Activated CD4-positive, alpha-beta memory T cell treated with anti-CD3 and anti-CD28 coated beads, Interleukin-2, amount 10 ng/mL, durations not matched to agents 7 days and 5 days (primary cell): ENCODE measurements at places on chromosomes 12 and 14.

DNA sequence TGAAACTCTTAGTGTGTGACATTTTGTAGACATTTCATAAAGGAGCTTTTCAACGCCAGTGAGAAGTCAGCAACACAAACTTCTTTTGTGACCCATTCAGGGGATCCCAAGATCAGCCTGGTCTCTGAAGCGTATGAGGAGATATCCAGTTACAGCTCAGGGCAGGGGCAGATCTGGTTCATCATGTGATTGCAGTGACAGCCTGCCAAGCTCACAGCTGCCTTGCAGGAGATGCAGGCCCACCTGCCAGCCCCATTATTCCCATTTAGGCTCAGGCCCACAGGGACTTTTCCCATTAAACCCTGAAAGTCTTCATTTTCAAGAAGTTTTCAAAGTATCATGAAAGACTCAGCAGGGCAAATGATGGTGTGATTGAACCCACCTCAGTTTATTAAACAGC is 38.3 kb downstream of the SRGAP1 start:
- no peak for DNase-seq

DNA sequence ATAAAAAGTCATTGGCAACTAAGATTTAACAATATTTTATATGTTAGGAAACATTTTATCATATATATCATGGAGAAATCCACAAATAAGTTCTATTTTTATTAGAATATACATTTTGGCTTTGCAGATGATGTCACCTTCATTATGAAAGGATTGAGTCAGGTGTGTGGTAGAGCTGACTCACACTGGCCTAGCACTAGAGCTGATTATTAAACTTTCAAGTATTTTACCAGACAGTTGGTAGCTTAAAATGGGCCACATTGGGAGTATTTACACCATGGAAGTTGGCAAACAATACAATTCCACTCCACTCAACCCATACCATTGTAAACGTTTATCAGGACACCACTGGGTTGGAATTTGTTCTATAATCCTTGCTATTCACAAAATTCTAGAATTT is 1036.6 kb downstream of the TRHDE start:
- no peak for DNase-seq

DNA sequence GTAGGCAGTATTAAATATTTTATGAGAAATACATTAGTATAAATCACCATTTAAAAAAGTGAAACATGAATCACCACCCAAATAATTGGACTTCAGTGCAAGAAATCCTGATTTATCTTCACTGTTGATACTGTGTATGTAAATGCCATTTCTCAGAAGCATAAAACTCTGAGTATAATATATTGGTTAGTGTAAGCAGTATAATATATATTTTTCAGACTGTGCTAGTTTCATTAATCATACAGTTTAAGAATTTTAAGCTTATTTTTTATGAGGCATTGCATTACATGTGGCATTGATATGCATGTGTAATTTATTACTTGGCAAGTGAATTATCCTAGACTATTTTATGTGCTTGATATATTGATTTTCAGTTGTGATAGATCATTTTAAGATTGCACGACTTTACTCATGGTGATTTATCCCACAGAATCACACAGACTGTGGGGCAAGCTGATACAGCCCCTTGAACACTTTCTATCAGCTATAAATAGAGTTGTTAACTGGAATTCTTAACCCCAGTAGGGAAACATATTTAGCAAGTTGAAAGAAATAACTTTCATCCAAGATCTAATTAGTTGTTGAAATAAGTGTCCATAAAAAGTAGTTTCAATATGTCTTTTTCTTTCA is 403.5 kb downstream of the RPL10L start:
- DNase-seq, result no peak

DNA sequence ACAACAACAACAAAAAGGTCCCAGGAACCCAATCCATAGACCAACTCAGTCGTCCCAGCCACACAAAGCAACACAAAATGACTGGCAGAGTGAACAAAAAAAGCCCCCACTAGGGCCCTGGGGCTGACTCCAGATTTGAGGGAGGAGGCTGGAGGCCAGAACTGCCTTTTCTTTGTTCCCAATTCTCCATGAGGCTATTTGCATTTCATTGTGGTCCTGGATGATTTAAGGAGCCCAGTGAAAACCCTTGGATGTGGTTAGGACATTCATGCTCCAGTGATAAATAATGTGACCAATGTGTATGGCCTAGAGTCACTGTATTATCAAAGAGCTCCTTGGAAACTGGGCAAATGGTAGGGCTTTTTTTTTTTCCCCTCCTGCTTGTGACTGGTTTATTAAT is 192.9 kb downstream of the NUAK1 start:
- no peak for DNase-seq

DNA sequence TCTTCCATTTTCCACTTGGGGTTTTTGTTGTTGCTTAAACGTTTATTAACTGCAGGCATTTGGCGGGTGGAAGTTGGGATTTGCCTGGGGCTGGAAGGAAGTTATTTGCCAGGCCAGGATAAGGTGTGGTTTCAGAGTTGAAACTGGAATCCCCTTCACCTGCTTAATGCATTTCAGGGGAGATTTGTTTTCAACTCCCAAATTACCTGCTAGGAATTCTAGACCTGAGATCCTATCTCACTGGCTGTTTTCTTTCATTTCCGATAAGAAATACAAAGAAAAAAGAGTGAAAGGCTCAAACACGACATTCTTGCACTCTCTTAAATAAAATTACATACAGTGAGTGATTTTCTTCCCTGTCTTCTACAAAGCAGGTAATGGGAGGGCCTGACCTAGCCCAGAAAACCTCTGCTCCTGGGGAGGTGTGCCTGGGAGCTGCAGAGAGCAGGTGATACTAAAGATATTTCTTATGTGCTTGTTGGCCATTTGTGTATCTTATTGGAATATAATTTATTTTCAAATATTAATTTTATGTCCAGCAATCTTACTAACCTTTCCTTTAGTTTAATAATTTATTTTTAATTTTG is 278.2 kb downstream of the ZFP36L1 start:
- no peak for DNase-seq

DNA sequence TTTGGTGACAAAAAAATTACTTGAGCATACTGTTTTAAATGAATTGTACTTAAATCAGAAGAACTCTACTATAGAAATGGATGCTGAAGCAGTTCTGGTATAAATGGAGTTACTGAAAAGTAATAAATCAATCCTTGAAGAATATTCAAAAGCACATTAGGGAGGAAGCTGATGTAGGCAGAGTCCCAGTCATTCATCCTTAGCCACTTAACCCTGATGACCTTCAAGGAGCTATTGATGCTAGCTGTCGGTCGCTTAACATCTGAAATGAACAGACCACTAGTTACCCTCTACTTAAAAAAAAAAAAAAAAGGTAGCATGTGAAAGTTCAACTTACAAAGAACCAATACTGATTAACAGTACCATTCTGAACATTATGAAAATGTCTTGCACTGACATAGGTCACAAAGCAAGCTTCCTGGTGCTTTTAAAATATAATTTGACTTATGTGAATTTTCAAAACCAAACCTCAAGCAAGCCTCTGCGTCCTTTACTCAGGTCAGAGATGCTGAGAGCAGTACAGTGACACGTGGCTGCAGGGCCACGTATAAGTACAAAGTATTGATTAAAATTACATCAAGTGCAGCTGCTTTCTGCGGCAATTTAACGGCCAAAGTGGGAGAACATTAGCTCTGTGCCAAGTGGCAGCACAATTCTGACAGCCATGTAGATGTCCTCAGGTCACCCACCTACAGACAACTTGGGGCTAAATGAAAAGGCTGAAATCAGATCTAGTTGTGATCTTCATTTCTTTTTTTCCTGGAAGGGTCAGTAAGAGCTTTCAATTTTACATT is 18.1 kb downstream of the PPM1H start:
- DNase-seq, result no peak

DNA sequence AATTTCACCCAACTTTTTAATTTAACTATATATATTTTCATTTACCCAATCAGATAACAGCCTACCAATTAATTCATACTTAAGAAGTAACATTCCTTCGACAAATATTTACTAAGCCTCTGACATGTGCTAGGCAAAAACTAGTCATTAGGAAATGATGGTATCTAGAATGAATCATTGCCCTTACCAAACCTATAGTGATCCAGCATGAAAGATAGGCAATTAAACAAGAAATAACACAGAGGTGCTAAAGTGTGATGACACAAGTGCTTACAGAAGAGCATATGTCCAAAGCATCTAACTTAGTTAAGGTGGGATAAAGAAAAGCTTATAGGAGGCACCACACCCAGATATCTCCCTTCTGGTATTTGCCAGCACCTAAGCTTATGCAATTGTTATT is 166.5 kb upstream of the RASSF8 start:
- no peak for DNase-seq

- DNase-seq, result no peak
Observed at GRCh38 chr14:102182190-102182589, 42.5 kb downstream of the WDR20 start.

DNA sequence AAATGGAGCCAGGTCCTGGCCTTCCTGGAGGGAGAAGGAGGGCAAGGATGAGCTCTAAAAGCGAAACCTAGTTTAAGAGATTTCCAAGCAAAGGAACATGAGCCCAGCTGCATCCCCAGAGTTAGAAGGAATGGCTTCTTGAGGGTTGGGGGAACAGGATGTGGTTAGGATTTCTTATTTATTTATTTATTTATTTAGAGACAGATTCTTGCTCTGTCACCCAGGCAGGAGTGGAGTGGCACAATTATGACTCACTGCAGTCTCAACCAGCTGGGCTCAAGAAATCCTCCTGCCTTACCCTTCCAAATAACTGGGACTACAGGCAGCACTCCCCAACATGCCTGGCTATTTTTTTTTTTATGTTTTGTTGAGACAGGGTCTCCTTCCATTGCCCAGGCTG is 25.3 kb upstream of the TMEM106C start:
- DNase-seq, result no peak

- DNase-seq, result no peak
Observed at GRCh38 chr14:93107453-93107852, 8.3 kb downstream of the ITPK1 start.

DNA sequence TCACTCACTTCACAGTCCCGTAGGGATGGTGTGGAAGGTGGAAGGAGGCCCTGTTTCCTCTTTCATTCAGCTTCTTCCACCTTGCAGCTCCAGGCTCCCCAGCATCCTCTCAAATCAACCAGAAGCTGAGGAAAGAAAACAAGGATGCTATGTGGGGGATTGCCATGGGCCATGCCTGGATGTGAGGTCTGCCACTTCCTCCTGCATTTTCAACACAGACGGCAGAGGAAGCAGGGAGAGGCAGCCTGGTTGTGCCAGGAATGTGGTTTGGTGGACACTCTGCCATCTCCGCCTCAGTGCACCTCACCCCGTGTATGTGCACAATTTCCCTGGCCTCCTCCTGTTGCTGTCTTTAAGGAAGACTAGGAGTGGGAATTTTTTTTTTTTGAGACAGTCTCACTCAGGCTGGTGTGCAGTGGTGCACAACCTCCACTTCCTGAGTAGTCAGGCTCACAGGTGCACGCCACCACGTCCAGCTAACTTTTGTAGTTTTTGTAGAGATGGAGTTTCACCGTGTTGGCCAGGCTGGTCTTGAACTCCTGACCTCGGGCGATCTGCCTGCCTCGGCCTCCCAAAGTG is 99.2 kb downstream of the SLC15A4 start:
- no peak for DNase-seq

GRCh38 chr14:51283402-51284085 is 43.5 kb downstream of the TMX1 start:
- DNase-seq, result no peak

GRCh38 chr12:14937689-14938088 is 648 bp downstream of the ERP27 start:
- DNase-seq, result no peak

DNA sequence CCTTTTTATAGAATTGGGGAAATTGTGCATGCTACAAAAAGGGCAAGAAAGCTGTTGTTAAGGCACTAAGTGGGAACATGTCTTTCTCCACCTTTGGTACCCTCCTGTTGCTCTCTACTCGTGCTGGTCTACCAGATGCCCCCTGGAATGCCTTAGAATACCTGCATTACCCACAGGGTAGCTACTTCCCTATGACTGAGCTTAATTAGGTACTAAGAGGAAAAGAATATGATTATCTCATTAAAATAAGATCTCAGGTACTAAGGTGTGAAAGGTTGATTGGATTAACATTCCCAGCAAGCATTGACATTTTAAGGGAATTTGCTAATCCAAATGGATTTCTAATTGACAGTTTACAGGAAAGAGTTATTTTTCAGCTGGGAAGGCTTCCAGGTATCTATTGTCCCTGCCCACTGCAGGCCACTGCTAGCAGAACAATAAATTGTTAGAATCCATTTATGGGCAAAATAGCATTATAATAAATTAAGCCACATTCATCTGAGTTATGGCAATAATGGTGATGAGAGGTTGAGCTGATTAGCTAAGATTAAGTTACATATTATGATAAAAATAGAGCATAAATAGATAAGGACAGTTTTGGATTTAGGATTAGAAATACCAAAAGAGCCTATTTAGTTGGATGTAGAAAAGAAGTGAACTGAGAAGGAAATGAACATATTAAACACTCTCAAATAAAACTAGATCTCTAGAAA is 67.8 kb upstream of the GRIP1 start:
- no peak for DNase-seq

GRCh38 chr12:12774791-12775190 is 10.7 kb upstream of the APOLD1 start:
- DNase-seq, result no peak

DNA sequence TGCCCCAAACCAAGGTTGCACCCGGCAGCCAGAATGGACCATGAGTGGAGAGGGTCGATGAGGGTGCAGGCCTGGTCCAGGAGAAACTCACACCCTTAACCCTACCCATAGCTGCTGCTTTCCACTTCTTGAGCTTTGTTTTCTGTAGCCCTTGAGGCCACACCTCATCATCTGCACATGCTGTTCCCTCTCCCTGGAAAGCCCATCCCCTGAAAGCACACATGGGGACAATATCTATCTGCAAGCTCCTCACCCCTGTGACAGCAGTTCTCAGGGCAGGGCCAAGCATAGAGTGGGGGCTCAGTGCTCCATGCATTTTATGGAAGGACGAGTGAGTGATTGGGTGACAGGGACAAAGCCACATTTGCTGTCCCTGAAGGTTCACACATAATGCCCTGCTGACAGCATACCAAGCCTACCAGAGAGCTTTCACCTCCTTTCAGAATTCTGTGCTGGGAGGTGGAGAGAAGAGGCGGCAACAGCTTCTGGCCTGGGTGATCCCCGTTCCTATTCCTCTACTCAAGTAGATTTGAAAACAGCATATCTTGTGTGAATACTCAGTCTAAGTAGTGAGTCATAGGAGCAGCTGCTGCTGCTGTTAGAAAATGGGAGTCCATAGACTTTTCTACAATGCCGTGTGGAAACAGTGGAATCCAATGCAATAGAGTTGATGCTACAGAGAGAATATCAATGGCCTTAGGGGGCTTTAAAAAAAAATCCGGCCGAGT is 44.6 kb downstream of the SRGAP1 start:
- DNase-seq, result no peak
